Heart right ventricle (tissue), 16 donors: ENCODE measurements at places on chromosomes 5 and 9.

GRCh38 chr5:150557509-150557872 is 49.6 kb downstream of the NDST1 start:
- no peak for DNase-seq

DNA sequence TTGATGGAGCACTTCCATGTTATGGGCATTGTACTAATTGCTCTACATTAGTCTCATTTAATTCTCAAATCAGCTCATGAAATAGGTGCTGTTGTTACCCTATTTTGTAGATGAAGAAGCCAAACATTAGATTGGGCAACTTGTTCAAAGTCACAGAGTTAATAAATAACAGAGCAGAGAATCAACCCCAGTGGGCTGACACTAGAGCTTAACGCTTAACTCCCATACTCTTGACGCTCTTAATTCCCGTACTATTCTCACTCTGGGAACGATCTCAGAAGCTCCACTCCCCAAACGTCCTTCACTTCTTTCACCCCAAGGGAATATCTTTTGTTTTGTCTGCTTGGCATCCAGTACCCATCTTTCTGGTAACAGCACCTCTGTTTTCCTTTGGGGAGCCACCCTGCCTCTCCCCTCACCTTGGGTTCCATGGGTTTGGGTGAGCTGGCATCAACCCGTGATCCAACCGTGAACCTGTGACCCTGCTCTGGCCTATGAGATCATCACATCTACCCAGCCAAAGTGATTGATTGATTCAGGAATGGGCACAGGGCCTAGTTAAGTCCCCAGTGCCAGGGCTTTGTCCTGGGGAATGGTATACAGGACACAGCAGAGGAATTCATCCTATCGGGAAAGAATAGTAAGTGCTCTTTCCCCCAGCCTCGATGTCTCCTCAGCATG is 169.2 kb downstream of the NR3C1 start:
- no peak for DNase-seq

DNA sequence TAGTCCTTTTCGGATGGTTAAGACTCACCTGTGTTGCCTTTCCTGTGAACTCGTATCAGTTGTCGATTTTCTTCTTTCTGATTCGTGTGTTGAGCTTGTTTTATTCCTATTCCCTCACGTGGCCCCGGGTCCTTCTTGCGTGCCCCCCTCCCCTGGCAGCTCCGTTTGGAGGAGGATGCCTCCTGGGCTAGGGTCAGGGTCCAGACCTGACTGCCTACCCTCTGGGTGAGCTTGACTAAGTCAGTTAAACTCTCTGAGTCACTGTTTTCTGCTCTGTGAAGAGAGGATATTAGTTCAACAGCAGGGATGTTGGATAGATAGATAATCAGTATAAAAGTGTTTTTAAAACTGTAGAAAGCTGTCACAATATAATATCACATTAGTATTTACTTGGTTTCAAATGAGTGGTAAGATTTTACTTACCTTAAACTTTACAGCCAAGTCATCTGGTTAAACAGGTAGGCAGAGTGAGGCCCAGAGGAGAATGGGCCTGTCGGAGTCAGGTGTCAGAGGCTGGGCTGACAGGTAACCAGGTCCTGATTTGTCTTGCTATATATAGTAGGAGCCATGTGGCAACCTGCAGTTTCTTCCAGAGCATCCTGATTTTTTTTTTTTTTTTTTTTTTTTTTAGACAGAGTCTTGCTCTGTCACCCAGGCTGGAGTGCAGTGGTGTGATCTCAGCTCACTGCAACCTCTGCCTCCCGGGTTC is 24.2 kb downstream of the PPARGC1B start:
- DNase-seq: no peak

- DNase-seq: no peak
Measured at GRCh38 chr9:126275386-126276001, 51.1 kb upstream of the MVB12B start.

GRCh38 chr9:114054191-114054690 is 23.9 kb downstream of the AMBP start:
- DNase-seq: no peak

DNA sequence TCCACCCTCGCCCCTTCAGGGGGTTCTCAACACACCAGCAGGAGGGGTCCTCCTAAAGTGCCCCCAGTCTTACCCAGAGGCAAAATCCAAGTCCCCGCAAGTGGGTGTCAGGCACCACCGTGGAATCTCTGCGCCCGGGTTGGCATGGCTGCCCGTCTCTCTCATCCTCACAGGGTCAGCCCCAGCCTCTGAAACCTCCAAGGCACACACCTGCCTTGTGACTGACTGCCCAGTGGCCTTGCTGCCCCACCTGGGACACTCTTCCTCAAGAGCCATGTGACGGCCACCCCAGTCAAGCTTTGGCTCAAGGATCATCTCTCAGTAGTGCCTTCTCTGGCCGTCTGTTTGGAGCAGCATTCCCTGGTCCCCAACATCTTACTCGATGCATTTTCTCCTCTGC is 4.9 kb downstream of the FBP2 start:
- no peak for DNase-seq
